Stimulated activated CD4-positive, alpha-beta T cell treated with anti-CD3 and anti-CD28 coated beads, Interleukin-12 subunit alpha, Interleukin-12 subunit beta, amount 100 ng/mL, for 48 hours (primary cell): ENCODE measurements at places on chromosomes 5 and 9.
A peak's percentile ranks its signal among the peaks of the same experiment; 100 is the strongest.

DNA sequence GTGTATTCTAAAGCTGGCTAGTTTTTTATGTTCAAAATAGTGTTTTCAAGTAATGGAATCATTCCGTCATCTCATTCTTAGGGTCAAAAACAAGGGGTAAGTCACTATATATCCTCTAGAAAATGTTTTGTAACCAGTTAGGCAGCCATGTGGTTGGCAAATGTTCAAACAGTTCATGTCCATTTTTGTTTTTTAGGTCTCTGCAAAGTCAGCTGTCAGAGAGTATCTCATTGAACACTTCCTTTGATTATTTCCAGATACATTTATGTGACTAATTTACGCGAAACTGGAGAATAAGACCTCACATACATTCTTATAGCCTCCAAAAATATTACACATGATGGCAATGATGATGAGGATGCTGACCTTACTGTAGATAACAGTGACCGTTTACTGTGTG, 50.4 kb downstream of the TRIO start:
- no peak for DNase-seq

- DNase-seq = no peak
Measured at GRCh38 chr9:115005322-115005721, 74.9 kb upstream of the TNFSF8 start.

DNA sequence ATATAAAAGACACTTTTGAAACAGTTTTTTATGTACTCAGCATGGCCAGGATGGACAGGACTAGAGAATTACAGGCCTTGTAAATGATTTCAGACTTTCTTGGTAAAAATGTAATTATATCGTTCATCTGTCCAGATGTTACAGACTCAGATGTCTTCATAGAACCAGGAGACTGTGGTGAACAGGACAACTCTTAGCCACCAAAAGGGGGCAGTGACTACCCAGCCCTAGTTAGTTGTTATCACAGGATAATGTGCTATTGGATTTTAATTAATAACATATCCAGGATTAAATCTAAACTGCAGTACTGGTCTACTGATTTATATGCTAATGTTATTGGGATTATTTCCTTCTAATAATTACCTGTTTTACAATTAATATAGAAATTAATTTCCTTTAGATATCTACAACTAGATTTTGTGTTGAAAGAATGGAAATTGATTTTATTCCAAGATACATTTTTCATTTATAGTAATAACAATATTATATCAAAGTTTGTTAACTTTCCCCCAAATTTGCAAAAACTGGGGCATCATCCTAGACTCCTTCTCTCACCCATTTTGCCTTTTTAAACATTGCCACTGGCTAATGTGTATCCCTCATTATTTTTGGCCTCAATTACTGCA, 99.4 kb downstream of the MTREX start:
- DNase-seq = no peak

GRCh38 chr9:119881898-119882297, 512.7 kb upstream of the BRINP1 start:
- no peak for DNase-seq

DNA sequence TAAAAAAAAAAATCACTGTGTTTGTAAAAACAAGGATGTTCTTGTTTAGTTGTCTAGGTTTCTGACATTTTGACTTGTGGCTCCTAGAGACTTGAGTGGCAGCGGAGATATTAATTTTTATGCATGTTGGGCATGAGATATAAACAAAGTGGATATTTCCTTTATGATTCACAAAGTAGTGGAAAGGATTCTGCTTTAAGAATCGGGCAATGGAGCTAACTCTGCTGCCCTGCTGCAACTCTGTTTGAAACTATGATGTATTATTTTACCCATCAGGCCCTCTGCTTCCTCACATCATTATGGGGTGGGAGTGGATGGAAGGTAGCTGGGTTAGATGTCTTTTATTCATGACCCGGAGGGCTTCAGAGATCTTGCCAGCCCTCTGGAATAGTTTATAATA, 94.1 kb upstream of the CD180 start:
- no peak for DNase-seq

DNA sequence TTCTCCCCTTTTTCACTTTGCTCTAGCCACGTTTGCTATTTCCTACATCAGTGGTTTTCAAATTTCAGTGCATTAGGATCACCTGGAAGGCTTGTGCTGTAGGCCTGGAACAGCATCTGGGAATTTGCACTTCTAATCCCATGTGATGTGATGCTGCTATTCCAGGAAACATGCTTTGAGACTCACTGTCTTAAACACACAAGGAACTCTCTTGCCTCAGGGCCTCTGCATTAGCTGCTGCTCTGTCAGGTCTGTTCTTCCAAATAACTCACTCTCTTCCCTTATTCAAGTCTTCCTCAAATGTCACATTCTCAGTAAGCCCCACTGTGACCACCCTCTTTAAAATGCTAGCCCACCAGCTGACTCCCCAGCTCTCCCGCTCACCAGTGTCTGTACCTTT, 204.0 kb downstream of the DNAH5 start:
- DNase-seq = no peak

DNA sequence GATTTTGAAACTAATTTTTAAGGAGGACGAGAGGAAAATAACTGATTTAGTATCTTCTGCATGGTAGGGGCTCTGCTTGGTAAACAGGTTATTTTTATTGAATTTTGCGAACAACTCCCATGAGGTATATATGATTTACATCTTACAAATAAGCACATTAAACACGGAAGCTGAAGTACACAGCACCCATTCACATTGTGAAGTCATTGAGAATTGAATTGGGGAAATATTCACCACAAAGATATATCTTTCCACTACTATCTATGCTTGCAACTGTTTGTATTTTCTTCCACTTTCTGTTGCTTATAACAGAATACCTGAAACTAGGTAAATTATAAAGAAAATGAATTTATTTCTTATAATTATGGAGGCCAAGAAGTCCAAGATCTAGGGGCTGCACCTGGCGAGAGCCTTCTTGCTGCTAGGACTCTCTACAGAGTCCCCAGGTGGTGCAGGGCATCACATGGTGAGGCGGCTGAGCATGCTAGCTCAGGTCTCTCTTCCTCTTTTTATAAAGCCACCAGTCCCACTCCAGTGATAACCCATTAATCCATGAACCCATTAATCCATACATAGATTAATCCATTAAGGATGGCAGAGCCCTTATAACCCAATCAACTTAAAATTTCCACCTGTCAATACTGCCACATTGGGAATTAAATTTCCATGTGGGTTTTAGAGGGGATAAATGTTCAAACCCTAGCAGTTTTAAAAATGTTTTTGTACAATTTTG, 79.0 kb upstream of the ZNF608 start:
- no peak for DNase-seq

DNA sequence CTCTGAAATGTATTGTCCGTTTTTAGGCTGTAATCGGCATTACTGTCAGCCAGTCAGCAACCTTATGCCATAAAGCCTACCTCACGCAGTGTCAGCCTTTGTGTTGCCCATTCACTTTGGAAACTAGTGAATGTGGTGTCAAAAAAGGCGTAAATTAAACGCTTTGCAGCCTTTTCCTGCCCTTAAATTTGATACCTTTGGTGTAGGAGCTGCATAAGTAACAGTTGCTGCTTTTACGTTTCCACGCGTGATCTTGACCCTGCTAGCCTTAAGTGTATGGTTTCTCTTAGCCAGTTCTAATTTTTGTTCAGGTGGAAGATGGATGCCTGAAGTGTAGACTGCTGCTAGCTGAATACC, 257.7 kb downstream of the EPB41L4A start:
- DNase-seq = no peak

- DNase-seq = peak; percentile 28
Measured at GRCh38 chr5:1011226-1011631, 2.6 kb downstream of the NKD2 start.

GRCh38 chr5:51326844-51327243, 56.4 kb upstream of the ISL1 start:
- DNase-seq = no peak

DNA sequence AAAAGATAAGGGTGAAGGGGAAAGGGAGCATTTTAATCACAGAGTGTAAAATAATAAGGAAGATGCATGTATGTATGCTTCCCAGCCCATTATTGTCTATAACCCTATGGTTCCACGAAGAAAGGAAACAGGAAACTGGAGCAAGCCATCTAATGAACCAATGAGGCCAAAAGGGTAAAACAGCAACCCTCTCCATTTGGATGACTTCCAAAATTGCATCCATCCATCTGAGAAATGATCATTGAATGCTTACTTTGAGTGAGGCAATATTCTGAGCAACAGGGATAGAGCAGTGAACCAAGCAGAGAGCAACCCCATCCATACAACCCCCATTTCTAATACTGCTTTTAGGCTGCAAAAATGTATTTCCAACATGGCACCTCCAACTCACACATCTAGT, 46.9 kb downstream of the ARL15 start:
- no peak for DNase-seq

GRCh38 chr5:172775326-172776234, 4.6 kb upstream of the DUSP1 start:
- DNase-seq = no peak

DNA sequence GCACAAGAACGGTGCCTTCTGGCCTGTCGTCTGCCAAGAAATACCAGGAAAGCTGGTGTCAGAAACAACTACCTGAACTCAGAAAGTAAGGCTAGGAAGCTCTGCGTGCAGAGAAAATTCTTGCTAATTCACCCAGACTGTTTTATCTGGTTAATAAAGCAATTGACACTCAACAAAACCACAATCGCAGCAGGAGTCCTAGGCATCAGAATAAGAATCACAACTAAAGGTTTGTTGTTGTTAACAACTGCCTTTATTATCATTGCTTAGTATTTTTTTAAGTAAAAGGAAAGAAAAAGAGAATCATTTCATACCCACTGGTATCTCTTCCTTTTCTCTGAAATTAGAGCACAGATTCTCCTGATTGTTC, 3.9 kb upstream of the ISL1 start:
- DNase-seq = no peak

GRCh38 chr5:121763665-121764064, 88.0 kb upstream of the FTMT start:
- no peak for DNase-seq

DNA sequence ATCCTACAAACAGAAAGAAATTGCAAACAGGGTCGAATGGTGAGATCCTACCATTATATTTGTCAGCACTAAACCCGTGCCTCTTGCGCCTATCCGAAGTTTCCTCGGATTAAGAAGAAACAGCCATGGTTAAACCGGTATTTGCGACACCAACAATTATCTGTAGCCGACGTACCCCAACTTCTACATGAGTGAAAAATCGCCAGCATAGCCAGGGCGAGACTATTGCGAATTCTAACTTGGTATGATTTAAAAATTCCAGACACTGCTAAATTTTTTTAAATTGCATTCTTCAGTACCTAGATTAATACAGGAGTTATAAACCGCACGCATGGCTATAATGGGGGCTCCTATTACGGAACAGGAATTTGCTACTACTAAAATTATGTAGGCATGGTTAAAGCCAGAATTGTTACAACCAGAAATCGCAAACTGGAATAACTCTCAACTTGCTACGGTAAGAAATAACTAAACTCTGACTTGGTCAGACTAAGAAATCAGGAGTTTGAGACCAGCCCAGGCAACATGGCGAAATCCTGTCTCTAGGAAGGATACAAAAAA, 25.3 kb upstream of the ANXA2R start:
- no peak for DNase-seq

DNA sequence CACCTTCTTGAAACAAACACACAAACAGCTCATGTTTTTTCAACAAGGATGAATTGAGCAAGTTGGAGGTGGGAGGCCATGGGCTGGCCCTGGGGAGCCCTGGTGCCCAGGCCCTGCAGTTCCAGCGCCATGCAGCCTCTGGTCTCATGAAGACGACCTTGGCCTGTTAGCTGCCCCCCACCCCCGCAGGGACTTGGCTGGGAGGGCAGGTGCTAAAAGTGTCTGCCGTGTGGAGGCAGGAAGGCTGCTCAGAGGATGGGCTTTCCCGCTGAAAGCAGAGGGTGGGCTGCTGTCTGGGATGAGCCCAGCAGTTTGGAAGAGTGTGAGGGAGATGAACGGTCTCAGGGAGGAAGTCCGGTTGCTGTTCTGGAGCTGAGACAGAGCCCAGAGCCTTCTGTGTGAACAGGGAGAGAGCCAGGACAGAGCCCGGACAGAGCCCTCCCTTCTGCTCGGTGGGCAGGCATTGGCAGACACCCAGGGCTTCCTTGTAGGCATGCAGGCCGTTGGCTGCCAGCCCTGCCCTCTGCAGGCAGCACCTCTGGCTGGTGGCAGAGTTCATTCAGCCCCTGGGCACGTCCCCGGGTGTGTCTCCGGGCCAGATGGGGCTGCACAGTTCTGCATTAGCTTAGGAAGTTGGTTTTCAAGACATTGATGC, 18.7 kb downstream of the ROPN1L start:
- no peak for DNase-seq
